ENCODE measurements at places on chromosomes 2 and 18.

- no peak for DNase-seq
Observed at GRCh38 chr2:15377202-15377601, 183.9 kb downstream of the NBAS start.

- DNase-seq: no peak
Observed at GRCh38 chr2:167761465-167762136, 485.8 kb downstream of the STK39 start.

- no peak for DNase-seq
Observed at GRCh38 chr2:190965580-190966222, 48.3 kb downstream of the STAT1 start.

DNA sequence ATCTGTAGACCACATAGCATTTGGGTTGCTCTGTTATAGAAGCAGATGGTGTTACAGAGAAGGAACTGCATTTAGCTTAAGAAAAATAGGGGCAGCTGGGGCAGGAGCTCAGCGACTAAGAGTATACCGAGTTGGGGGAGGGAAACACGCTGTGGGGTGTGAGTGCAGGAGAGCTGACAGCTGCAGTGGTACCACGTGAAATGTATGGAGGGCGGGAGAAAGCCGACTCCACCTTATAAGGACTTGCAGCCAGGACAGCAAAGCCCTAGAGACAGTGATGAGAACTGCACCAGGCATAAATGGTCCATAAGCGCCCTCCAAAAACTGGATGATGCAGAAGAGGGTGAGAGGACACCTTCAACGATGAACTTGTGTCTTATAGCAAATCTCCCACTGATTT, 237.6 kb downstream of the PRKCE start:
- DNase-seq: no peak

DNA sequence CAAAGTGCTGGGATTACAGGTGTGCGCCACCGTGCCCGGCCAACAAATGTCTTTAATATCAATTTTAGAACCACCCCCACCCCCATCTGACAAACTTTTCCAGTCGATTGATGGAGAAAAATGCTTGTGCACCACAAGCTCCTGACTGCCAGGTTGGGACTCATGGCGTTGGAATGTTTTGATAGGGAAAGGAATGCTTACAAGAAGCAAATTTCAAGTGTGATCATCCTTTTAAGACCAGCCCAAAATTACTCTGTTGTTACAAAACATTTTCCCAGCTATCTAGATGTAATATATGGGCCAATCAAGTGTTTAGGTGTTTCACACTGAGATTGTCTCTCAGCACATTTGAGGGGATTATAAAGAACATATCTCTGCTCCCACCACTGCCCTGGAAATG, 45.2 kb downstream of the UBXN4 start:
- no peak for DNase-seq

DNA sequence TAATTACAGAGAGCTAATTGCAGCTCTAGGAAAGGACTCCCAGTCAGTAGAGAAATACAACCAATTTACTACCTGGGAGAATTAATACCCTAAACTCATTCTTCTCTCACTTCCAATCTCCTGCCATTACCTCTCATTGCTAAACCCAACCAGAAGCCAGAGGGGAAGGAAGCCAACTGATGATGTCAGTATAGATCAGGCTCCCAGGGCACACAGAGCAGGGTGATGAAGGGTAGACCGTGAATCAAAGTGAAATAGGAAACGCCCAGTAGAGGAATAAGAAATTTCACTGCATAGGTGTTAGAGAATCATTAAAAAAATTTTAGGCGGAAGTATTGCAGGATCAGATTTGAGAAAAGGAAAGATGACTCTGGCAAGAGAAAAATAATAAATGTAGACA, 456.8 kb upstream of the NXPH2 start:
- DNase-seq: no peak

DNA sequence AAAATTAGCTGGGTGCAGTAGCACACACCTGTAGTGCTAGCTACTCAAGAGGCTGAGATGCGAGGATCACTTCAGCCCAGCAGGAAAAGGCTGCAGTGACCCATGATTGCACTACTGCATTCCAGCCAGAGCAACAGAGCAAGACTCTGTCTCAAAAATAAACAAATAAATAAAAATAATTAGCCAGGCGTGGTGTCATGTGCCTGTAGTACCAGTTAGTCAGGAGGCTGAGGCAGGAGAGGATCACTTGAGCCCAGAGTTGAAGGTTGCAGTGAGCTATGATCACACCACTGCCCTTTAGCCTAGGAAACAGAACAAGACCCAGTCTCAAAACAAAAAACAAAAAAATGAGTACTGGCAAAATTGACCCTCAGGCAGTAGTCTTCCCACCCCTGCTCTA, 61.9 kb upstream of the PPP1CB start:
- no peak for DNase-seq

- DNase-seq: no peak
Observed at GRCh38 chr2:48175254-48175653, 269.0 kb upstream of the FBXO11 start.

DNA sequence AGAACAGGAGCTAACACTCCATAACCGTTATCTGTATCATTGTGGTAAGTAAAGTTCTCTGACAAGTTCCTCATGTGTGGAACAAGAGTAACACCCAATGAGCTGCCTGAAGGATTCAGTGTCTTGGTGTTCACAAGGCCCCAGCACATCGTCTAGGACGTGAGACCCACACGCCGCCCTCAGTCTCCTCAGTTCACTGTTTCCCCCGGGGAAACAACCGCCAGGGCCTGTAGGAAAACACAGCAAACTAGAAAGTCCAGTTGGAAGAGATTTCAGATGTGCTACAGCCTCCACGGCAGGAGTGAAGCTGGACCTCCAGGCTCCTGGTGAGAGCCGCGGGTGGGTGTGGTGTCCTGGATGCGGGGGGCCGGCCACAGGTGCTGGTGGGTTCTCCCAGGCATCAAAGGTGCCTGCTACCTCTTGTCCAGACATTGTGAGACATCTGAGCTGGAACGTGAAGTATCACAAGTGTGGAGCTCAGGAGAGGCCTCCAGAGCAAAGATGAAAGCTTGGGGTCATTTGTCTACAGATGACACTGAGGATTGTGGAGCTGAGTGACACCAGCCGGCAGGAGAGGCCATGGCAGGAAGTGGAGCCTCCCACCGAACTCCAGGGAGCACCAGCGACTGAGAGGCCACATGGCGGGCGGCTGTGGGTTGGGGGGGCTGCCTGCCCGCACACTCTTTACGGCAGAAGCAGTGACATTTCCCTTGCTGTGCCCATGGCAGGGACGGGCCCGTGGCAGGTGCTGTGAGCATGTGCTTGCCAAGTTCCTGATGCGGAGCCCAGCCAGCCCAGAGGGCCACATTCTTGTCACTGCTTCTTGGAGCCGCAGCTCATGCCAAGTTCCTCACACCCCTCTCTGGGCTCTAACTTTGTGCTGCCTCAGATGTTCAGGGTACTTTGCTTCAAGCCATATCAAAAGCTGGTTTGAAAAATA, 131.2 kb downstream of the TMEM18 start:
- no peak for DNase-seq

DNA sequence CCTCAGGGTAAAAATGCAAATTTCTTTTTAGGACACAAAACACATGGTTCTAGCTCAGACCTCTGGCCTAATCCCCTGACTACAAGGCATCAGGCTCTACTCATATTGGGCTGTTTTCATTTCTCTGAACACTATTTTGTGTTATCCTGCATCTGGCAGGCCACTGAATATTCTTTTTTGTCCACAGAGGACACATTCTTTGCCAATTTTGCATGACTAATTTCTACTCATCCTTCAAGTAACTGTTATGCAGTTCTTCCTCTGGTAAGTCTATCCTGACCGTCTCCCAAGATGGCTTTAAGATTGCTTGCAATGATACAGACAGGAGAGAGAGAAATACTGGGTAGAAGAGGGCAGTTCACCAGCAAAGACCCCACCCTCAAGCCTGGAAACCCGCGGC, 107.6 kb upstream of the RGPD4 start:
- no peak for DNase-seq

- no peak for DNase-seq
Observed at GRCh38 chr2:2581331-2582159, 250.5 kb upstream of the MYT1L start.

GRCh38 chr2:127100251-127101047, 6.5 kb downstream of the BIN1 start:
- DNase-seq: no peak

GRCh38 chr2:171522788-171523087, 464 bp downstream of the CYBRD1 start:
- no peak for DNase-seq

GRCh38 chr2:206736935-206737334, 18.7 kb upstream of the DYTN start:
- no peak for DNase-seq

GRCh38 chr2:40043191-40043590, 264.1 kb upstream of the THUMPD2 start:
- DNase-seq: no peak

GRCh38 chr2:75342504-75343175, 143.3 kb upstream of the TACR1 start:
- DNase-seq: no peak

- DNase-seq: no peak
Observed at GRCh38 chr2:86107031-86107430, 996 bp downstream of the PTCD3 start.

DNA sequence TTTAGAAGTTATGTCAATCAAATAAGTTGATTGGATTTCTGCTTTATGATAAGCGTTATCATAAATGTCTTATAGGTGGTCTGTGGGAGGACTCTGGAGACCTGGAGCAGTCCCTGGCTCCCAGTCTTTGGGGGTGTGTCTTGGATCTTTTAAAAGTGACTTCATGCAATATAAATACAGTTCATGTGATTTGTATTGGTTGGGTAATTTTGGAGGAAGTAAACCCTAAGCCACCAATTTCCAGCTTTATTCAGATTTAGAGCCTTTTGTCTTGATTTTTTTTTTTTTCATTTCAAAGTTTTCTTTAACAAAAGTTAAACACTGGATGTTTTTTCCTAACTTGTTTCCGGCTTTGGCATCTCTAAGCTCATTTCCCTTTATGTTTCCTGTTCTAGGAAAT, 68.8 kb downstream of the MAP4K4 start:
- DNase-seq: no peak

GRCh38 chr2:165655661-165656060, 138.4 kb downstream of the GALNT3 start:
- DNase-seq: no peak

DNA sequence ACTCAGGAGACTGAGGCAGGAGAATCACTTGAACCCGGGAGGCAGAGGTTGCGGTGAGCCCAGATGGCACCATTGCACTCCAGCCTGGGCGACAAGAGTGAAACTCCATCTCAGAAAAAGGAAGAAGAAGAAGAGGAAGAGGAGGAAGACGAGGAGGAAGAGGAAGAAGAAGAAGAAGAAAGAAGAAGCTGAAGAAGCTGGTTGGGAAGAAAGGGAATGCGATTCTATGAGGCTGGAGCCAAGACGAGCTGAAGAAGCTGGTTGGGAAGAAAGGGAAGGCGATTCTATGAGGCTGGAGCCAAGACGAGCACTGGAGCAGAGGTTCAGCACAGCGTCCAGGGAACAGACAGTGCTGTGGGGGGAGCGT, 30.3 kb upstream of the TAF1B start:
- DNase-seq: no peak

DNA sequence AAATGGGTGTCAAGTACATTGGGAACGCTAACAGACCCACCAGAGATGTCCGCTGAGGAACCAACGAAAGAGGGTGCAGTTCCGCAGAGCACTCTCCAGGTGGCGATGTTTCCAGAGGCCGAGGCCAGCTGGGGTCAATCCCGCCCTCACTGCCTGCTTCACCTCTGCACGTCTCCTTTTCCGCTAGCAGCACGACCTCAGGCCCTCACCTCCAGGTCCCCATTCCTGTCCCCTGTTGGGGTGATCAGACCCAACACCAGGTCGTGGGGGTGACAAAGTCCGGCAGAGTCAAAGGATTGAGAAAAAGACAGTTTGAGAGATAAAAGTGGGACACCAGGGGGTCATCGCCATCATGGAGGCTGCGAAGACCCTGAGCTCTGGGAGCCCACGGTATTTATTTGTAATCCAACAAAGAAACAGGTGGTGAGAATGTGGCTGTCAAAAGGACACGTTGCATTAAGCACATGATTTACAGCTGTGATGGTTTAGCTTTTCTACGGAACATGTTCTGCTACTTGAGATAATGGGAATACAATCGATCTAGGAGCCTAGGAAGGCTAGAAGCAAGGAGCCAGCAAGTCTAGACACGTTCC, 27.3 kb downstream of the ZAP70 start:
- DNase-seq: no peak

GRCh38 chr2:222835143-222835822, 25.6 kb upstream of the ACSL3 start:
- no peak for DNase-seq

DNA sequence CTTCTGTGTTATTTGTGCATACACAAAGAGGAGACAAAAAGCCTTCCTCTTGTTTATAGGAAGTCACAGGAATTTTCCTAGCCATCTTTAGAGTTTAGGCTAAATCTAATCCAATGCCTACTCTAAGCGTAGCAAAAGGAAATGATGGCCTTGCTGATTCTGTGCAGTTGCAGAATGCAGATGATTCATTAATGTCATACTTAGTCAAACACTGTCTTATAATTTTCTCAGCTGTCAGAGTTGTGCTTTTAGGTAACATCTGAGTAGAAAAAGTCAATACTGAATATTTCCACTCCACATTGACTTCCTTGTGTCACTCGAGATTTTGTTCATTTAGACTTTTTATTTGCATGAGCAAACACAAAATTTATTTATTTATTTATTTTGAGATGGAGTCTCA, 157.9 kb upstream of the FOSL2 start:
- no peak for DNase-seq

DNA sequence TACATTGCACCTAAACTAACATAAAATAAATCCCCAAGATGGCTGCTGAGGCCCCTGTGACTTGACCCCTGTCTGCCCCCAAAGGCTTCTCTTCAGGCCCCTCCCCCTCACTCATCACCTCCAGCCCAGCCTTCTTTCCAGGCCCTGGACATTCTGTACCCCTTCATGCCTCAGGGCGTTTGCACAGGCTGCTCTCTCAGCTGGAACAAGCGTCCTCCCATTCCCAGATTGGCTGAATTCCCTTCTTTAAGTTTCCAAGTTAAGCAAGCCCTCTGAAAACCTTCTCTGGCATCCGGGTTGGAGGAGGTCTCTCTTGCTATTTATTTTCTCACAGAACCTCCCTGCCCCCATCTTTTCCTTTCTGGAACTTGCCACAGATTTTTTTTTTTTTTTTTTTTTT, 165.2 kb upstream of the BCL2L11 start:
- no peak for DNase-seq

DNA sequence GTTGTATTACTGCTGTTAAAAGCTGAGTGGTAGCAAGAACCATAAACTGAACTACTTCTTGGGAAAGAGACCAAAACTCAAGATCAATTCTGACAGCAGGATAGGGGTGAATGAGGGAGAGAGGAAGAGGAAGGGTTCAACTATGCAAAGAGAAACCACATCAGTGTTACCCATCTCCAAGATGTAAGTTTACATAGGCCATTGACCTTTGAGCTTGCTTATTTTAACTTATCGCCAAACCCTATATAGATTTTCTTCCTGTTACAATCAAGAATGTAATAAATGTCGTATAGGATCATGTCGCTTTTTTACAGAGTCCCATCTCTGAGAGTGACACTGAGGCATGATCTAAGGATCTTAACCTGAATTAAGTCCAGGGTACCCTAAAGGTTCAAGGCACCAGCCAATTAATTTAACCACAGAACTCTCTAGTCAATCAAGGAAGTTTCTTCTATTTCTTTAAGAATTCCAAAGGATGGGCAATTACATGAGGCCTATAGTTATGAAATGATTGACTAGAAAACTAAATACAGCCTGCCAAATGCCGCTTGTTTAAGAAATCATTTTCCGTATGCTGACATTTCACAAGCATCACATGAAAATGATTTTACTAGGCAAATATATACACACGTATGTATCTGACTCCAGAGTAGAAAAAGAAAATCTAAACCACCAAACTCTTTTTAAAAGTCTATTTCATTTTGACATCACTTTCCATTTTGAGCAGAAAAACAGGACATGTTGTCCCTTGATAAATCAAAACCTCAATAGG, 11.8 kb downstream of the RND3 start:
- DNase-seq: no peak

All from stimulated activated CD8-positive, alpha-beta memory T cell treated with anti-CD3 and anti-CD28 coated beads, Interleukin-4, amount 100 ng/mL, for 1 hour (primary cell).